Tibial nerve (tissue), 4 donors: ENCODE measurements at places on chromosomes 11 and 22. TPM values are rescaled to one million over a fixed set of nuclear protein-coding genes. Genes with fewer than 3 reads are reported as not detected.

- no peak for DNase-seq
These were observed 15.5 kb downstream of the TSKU start for GRCh38 chr11:76798671-76799065.

DNA sequence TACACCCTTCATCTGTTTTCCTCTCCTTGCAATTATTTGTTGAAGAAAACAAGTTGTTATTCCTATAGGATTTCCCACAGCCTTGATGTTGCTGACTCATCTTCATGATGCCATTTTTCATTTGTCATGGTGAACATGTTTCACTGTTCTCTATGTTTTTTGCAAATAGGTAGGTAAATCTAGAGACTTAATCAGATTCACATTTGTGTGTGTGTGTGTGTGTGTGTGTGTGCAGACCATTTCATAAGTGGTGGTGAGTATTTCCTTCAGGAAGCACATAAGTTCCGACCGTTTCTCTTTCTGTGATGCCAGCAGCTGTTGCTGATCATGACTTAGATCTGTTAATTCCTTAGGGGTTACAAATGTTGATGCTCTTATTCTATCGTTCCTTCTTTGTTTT lies 80.3 kb upstream of the IZUMO1R start:
- no peak for DNase-seq

- no peak for DNase-seq
These were observed 367.4 kb upstream of the FAT3 start for GRCh38 chr11:91857179-91857578.

DNA sequence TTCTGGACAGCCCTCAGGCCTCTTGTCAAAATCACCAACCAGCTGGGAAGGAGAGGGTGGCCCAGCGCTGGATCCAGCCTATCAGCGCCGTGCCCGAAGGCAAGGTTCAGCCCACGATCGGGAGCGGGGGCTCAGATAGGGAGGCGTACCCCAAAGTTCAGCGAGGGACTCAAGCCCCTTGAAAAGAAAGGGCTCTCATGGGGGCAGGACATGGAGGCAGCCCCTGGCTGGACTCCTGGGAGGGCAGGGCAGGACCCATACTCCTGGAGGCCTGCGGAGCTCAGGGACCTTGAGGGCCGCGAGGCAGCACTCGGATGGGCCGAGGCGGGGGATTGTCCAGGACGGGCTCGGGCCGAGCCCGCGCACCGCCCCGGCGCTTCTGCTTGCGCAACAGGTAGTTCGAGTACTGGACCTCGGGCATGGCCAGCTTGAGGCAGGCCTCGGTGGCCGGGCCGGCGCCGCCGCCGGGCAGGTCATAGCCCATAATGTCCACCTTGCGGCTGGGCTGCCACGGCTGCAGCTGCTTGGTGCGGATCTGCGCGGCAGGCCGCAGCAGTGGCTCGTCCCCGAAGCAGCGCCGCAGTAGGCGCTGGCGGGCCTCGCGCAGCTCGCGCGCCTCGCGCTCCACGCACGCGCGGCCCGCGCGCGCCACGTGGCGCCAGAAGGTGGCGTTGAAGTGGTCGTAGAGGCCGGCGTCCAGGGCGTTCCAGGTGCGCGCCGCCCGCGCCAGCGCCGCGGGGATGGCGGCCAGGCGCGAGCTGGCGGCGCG lies 6.5 kb downstream of the GAL3ST3 start:
- no peak for DNase-seq

DNA sequence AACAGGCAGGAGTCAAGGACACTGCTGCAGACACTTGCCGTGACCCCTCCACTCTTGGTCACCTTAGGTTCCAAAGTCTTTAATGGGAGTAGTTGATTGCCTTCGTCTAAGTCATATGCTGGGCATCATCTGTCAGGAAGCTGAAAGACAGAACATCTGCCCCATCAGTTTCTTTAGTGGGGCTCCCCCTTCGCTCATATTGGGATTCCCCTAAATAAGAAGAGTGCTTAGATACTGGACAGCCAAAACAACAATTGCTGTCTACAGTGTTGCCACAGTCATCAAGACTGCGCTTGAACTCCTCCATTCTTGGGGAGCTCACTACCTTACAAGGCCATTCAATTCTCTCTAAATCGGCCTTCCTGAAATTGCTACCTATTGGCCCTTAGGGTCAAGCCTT lies 58.5 kb downstream of the UBASH3B start:
- no peak for DNase-seq

KLHL35 gene
- total RNA-seq: 6.5 TPM

MRGPRE gene
- not detected for total RNA-seq

TRPM5 gene
- not detected for total RNA-seq

PATE4 gene
- not detected for total RNA-seq
